ENCODE measurements at places on chromosomes 16 and 17.

GRCh38 chr17:45098081-45098868, 34.0 kb downstream of the PLCD3 start:
- no peak for DNase-seq

DNA sequence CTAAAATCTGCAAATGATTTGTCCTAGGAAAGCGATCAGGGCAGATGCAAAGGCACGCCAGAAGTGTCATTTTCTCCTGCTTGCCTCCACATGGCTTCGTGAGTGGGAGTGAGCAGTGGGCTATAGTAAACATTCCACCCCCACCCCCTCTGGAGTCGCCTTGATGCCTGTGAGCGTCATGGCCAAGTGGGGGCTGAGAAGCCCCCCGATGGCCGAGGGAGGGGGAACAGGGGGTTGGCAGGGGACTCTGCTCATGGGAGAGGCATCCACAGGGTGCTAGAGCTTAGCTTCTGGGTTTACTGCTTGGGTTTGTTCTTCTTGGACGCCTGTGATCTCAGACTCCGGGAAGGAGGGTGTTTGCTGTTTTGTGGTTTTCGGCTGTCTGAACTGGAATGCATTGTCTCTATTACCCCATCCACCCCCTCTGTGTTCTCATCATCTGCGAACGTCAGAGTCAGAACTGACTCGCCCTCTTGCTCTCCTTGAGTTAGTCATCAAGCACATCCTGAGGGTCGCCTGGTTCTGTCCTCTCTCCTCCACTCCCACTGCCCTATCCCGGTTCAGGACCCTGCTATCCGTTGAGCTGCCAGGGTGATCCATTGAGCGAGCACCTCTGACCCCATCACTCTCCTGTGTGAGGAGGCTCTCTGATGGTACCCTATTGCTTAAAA, 15.4 kb downstream of the TNS4 start:
- DNase-seq, result peak; percentile 96

DNA sequence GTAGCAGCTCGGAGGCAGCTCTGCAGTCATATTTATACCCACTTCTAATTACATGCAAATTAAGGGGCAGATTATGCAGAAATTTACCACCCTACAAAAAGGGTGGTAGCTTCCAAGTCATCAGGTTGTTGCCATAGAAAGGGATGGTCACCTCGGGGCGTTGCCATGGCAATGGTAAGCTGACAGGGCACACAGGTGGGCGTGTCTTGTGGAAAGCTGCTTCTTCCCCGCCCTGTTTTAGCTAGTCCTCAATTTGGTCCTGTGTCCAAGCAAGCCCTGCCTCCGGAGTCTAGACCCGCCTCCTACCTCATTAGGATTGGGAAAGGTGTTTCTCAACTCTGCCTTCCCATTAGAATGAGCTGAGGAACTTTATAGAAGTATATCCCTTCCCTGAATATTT, 98.7 kb downstream of the HS3ST2 start:
- DNase-seq, result no peak

DNA sequence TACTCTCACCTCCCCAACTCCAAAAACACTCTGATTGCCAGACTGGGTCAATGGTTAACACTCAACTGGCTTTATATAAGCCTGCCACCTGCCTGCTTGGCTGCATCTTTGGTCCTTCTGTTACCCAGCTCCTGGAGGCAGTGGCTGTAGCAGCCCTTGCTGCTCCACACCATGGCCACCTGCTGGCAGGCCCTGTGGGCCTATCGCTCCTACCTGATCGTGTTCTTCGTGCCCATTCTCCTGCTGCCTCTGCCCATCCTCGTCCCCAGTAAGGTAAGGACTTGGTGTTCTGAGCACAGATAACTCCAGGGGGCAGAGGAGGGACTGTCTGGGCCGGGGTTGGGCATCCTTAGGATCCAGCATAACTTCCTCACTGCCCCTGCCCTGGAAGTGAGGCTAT, at the start of gene SLC13A2:
SLC13A2 (plus strand) TSS at position 103 of the 400 bp plus-strand sequence; CDS start at position 172, 69 bp downstream.
- no peak for DNase-seq

DNA sequence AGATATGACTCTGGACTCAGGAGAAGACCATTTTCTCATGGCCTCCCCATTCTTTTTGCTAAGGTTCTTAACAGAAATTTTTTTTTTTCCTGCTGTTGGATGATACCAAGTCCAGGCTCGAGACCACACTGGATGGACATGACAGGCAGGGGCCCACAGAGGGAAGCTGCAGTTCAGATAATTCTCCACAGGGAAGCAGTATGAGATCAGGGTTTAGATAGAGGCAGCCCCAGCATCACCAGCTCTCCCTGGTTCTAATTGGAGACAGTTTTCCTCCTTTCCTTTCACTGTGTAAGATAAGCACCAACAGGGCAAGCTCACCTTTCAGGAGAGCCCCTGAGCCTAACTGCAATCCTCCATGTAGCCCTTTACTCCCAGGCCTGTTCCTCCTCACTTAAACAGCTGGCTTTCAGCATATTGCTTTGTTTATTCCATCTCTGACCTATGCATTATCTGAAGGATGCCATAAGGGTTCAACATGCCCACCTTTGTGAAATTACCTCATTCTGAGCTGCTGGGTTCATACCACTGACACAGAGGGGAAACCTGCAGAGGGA, 108.1 kb downstream of the SNX11 start:
- peak; percentile 77 for DNase-seq

DNA sequence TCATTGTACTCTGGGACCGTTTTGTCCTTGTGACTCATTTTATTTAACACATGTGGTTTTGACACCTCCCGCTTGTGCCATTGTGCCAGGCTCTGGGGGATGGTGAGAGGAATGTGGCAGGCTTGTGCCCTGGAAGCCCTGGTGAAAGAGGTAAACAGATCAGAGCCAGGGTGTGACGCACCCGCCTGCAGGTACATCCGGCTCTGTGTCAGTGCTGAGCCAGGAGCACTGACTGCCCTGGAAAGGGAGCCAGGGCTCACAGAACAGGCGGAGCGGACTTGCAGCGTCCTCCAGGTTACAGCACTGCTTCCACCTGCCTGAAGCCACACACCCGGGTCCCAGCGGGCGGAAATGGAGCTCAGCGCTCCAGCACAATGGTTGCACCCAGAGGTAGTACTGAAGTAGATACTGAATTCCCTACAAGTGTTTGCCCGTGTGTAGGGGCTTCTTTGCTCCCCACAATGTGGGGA, 30.6 kb downstream of the CDRT15 start:
- no peak for DNase-seq

DNA sequence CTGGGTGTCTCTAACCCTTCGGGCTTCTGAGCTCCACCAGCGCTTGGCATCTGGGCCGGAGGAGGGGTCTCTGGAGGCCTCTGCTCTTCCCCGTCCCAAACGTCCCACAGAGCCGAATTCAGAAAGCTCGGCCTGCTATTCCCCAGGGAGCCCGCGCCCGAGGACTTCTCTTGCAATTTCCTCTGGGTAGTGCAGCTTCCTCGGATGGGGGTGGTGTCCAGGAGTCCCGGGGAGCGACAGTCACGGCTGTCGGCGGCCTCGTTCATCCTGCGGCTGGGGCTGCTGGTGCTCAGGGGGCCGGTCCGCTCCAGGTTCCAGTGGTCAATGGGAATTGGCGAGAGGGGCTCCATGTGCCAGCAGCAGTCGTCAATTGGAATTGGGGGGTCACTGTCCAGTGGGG, 11.8 kb upstream of the NLRC3 start:
- DNase-seq, result no peak

DNA sequence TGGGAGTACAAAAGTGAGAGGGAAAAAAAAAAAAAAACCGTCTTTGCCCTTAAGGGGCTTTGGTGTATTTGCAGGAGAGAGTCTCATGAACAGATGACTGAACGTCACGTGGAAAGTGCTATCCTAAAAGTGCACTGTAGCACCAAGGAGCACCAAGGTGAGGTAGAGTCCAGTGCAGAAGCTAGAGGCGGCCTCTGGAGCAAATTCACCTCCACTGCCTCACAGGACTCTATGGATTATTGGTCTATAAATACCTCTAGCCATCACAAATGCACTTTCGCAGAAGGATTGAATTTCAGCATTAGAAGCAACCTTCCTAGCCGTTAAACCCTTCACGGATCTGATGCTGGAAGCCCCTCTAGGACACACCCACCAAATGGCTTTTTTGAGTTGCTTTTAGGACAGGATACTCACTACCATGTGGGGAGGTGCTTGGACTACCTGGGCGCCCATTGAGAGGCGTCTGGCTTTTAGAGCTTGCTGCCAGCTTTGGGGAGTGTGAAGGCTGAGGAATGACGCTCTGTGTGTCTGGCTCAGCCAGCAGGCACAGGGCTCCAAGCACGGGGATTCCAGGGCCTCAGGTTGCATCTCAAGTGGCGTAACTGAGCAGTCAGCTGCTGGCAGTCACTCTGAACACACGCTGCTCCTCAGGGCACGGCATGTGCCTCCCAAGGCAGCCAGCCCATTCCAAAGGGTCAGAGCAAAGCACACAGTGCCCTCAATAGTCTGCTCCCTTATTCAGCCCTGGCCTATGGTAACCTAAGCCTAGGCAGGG, 52.7 kb downstream of the CDRT4 start:
- DNase-seq, result no peak

- no peak for DNase-seq
Measured at GRCh38 chr17:36979565-36979941, 30.8 kb downstream of the AATF start.

DNA sequence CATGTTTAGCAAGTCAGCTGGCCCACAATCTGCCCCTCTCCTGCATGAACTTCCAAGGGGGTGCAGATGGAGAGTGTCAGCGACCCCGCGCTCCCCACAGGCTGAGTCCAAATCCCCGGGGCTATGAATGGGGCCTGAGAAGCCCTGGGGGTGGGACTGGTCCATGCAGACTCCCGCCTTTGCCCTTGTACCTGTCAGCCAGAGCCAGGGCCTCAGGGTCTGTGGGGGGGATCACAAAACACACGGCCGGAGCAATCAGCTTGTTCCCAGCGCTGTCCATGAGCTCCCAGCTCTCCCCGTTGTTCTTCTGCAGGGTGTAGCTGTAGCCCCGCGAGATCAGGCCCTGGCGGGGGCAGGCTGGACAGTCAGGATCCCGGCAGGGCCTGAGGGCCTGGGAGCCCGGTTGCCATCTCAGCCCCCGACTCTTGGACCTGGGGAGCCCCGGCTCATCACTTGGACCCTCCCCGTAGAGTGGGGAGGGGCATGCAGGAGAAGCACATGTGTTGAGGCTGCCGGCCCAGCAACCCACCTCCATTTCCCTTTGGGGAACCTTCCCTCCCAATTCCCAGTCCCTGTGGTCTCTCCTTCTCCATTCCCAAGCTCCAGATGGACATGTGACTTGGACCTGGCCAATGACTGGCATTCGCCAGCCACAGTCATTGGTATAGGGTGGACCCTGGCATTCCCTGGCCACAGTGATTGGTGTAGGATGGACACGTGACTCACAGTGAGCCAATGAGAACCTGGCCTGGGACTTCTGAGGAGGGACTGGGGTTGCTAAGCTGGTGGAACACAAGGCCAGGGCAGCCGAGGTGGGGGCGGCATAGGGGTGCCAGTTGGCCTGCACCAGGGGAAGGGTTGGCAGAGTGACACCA, 42.4 kb downstream of the PPL start:
- no peak for DNase-seq

GRCh38 chr16:79041206-79041605, 559.3 kb downstream of the MAF start:
- DNase-seq, result no peak

GRCh38 chr16:84081446-84081989, 35.2 kb downstream of the MBTPS1 start:
- no peak for DNase-seq

DNA sequence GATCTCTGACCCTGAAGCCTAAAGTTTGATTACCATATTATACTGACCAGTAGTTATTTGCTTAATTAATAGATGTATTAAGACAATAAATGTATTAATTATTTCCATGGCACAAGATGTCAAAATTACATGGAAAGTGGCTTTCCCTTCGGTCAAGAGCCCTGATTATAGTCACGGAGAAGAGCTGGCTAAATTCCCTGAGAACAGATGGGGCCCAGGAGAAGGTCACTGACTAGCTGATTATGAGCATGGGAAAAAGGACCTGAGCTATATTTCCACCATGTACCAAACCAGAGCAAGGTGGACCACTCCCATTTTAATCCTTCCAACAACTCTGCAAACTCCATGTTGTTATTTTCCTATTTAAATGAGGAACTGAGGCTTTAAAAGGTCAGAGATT, 12.9 kb upstream of the MYO18A start:
- DNase-seq, result no peak

- no peak for DNase-seq
Measured at GRCh38 chr16:8763899-8764298, 33.5 kb downstream of the TMEM186 start.
